ENCODE measurements at places on chromosomes 2 and 18.

GRCh38 chr2:224948859-224949258 lies 93.4 kb downstream of the DOCK10 start:
- no peak for DNase-seq

DNA sequence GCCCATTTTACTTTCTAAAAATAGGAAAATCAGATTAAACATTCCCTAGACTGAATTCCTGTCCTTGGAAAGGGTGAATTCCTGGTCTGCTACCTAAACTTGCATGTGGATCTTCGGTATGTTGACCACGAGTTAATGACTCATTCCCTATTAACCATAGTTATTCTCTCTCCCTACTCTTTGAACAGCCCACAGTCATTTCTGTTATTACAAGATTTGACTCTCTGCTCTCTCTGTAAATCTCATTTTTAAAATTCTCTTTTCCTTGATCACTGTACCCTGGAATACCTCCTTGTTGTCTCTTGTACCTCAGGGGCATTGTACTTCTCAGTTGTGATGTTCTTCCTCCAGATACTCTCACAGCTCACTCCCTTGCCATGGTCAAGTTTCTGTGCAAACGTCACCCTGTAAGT lies 92.0 kb upstream of the GULP1 start:
- DNase-seq, result no peak

- no peak for DNase-seq
These were observed 372.2 kb upstream of the SMIM21 start for GRCh38 chr18:75799449-75800330.

GRCh38 chr2:904246-905024 lies 46.2 kb upstream of the SNTG2 start:
- no peak for DNase-seq

DNA sequence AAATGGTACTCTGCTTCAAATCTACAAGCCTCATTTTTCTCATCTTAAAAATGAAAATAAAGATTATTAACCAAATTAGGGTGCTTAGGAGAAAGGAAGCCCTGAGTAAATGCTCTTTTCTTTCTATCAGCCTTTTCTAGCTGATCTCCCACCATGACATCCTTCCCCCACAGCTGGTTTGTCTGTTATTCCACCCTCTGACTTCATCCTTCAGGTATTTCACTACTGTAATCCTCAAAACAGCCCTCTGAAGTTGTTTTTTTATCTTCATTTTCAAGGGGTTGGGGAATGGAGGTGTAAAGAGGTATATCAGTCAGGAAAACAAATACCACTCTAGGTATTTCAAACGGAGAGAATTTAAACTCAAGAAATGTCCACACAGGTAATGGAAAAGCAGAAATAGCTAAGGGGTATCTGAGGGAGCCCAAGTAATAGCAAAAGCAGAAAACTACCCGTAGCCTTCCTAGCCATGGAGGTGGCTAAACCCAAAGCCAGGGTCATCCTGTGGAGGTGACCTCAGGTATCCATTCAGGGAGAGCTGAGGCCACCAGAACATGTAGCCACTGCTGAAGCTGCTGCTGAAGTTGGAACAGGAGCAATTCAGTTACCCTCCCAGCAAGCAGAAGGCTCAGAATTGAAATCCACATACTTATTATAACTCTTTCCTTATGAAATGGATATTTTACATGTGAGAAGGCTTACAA lies 990.9 kb upstream of the ACVR2A start:
- no peak for DNase-seq

- peak; percentile 42 for DNase-seq
These were observed 194.8 kb downstream of the ZNF804A start for GRCh38 chr2:184793176-184793575.

GRCh38 chr2:68734688-68735525 lies at the start of gene ARHGAP25:
TSS of gene ARHGAP25 (plus strand) at chr2:68734811. CDS start at chr2:68735200, 389 bp downstream.
- DNase-seq, result no peak

DNA sequence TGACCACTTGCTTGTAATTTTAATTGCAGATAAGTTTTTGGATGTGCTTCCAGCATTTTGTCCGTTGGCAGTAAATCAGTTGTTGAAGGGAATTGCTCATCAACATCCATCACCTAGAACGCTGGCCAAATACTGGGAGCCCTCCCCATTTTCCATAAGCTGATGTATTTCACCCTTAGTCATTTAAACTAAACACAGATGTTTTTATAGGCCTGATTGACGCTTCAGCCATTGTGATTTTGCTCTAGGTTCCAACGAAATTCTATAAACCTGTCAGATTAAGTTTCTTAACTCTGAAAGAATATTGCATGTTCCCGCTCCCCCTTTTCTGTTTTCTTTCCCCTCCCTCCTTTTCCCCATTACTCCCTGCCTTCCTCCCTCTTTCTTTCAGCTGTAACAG lies 1.0 kb upstream of the RPRM start:
- DNase-seq, result no peak

DNA sequence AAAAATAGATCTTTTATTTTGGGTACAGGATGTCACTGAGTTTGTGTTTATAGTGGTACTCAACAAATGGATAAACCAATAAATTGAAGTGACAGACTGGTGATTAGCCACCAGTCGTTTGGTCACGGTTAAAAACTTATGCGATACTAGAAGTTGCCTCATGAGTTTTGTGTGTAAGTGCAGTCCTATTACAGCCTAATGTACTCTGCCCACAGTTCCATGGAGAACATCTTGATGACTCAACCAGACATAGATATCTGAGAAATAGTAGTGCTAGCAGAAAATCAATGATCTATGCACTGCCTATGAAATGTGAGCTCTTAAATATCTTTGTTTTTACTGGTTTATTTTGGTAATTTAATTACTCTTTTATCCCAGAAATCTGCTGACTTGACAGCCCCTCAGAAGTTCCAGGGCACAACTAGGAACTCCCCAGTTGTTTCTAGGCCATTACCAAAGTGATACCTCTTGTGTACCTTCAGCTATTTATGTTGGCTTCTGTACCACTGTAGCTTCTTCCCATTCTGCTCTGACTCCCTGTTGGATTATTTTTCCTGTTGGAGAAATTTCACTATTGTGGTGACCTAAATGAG lies 209.1 kb upstream of the KCNJ3 start:
- DNase-seq, result no peak

DNA sequence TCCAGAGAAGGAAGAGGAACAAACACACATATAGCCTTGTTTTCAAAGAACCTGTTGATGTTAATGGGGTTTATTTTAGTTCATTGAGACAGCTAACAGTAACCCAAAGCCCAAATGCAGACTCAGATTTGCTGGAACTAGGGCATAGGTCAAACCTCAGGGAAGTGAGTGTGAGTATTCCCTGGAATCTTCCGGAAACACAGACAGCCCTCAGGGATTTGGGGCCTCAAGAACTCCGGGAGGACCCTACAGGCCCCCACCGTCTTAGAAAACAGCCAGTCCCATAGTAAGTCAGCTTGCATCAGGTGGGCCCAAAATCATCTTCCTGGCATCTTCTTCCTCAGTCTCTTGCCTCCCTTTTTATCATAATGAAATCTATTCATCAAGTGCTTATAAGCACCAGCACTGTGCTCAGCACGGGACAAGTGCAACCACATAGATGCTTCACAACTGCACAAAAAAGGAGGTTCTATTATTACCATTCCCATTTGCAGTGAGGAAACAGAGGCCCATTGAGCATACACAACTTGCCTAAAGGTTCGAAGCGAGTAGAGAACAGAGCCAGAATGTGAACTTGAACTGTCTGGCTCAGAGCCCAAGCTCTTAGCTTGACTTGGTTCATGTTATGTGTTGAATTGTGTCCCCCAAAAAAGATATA lies 50.2 kb upstream of the BCL11A start:
- no peak for DNase-seq
